Bronchial smooth muscle cell (primary cell): ENCODE measurements at places on chromosomes 5 and 9. TPM values are rescaled to one million over a fixed set of nuclear protein-coding genes. Genes with fewer than 3 reads are reported as not detected.

HCN1 gene
- total RNA-seq: not detected in 2 replicates

ZNF483 gene
- total RNA-seq: 1.9 and 2.2 TPM in 2 replicates

UBE2QL1 gene
- under 0.01 TPM in 1 of 2 replicates, not detected in the other for total RNA-seq

INSYN2B gene
- 2.9 and 3.8 TPM in 2 replicates for total RNA-seq

GPR150 gene
- total RNA-seq: under 0.01 and 0.32 TPM in 2 replicates

SPATA31A3 gene
- total RNA-seq: not detected in 2 replicates

FKBP15 gene
- 12.6 and 13.7 TPM in 2 replicates for total RNA-seq

SEMA5A gene
- total RNA-seq: 6.1 and 9.9 TPM in 2 replicates

CLTA gene
- 270 and 310 TPM in 2 replicates for total RNA-seq

LECT2 gene
- not detected in 2 replicates for total RNA-seq

PCDHA9 gene
- 0.09 and 0.16 TPM in 2 replicates for total RNA-seq

PHYHD1 gene
- 16.2 and 16.3 TPM in 2 replicates for total RNA-seq

QSOX2 gene
- total RNA-seq: 4.3 and 4.4 TPM in 2 replicates

FNBP1 gene
- total RNA-seq: 28.8 and 29.8 TPM in 2 replicates
